Memory B cell (primary cell): ENCODE measurements at places on chromosomes 4 and X.

DNA sequence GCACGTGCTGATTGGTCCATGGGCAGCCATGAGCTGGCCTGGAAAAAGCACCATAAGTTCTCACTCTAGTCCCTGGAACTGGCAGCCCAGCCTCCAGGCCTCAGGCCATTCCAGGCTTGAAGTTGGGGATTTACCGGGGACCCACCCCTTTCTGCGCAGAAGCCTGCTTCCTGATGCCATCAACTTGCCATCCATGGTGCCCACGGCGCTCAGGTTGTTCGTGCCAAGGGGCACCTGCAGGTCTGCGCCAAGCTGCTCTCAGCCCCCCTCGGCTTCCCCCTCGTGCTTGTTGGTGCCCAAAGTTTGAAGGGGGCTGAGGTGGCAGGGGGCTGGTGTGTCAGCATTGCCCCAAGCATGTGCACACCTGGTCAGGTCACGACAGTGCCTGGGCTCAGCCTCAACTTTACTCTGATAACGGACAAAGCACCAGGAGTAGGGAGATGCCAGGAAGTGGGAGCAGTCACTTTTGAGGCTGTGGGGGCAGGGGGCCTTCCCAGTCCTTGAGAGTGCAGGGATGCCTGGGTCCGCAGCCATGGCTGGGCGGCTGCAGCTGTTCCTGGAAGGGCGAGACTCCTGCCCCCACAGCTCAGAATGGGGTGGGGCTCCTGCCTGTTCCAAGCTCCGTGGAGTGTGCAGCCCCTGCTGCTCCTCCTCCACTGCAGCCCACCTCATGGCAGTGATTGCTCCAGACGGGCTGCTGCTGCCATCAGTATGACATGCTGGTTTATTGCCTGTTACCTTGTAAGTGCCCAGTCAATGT is 24.9 kb downstream of the DCUN1D4 start:
- no peaks in the 10 kb centered on the region for H3K27me3 ChIP-seq
- H3K4me3 ChIP-seq: no peak overlapping the region
- H3K4me1 ChIP-seq: no peaks in the 10 kb centered on the region
- DNase-seq: no peak

DNA sequence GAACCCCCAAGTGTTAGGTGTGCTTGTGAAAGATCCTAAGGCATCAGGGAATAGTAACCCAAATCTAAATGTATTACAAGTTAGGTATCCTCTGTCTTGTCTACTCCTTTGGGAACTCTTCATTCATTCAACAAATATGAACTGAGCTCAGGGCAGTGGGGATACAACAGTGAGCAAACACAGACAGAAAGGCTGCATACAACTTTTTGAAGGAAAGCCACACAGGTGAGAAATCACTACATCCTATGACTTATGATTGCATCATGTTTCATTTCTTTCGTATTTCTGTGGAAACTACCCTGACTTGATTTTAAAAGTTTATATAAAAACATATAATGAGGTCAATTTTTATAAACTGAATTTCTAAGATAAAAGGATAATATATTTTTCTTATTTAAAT is 43.2 kb downstream of the BCLAF3 start:
- H3K36me3 ChIP-seq: peaks cover 10% of the 10 kb centered on the region
- no peak overlapping the region for H3K27ac ChIP-seq
- H3K4me3 ChIP-seq: no peak overlapping the region
- H3K4me1 ChIP-seq: no peaks in the 10 kb centered on the region

GRCh38 chr4:120517966-120518365 is 404.6 kb downstream of the PRDM5 start:
- no peaks in the 10 kb centered on the region for H3K36me3 ChIP-seq
- H3K27ac ChIP-seq: no peak overlapping the region
- H3K4me1 ChIP-seq: no peaks in the 10 kb centered on the region
- H3K27me3 ChIP-seq: no peaks in the 10 kb centered on the region
- DNase-seq: no peak
- no peak overlapping the region for H3K4me3 ChIP-seq

- no peaks in the 10 kb centered on the region for H3K4me1 ChIP-seq
- no peaks in the 10 kb centered on the region for H3K36me3 ChIP-seq
- DNase-seq: no peak
- H3K27ac ChIP-seq: no peak overlapping the region
- H3K27me3 ChIP-seq: no peaks in the 10 kb centered on the region
Measured at GRCh38 chr4:27714073-27714472, 853.4 kb downstream of the STIM2 start.

- no peak for DNase-seq
- no peaks in the 10 kb centered on the region for H3K4me1 ChIP-seq
- H3K4me3 ChIP-seq: no peak within 1 kb of the TSS
- H3K27ac ChIP-seq: no peak within 1 kb of the TSS
- peaks cover 8% of the 10 kb centered on the region for H3K27me3 ChIP-seq
Measured at GRCh38 chr4:5019274-5019673, at the start of gene CYTL1. Gene CYTL1, minus strand, starts transcription at chr4:5019458. Its CDS starts 13 bp downstream, at chr4:5019445.

DNA sequence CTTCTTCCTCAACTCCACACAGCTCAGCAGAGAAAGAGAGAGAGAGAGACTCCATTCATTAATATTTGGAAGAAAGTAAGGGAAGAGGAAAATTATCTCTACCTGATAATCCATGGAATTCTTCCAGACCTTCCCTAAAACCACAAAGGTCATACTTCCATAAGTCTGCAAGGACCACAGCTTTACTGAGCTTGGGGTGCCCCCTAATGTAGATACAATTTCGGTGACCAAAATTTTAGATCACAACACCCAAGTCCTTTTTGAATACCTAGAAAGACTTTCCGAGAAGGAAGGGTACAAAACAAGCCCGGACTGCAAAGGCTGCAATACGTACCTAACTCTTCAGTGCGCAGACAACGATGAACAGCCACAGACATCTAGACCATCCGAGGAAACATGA is 523.9 kb downstream of the GLUD2 start:
- DNase-seq: no peak
- no peaks in the 10 kb centered on the region for H3K27me3 ChIP-seq
- H3K4me3 ChIP-seq: no peak overlapping the region
- H3K27ac ChIP-seq: no peak overlapping the region
- peaks cover 4% of the 10 kb centered on the region for H3K4me1 ChIP-seq

- H3K36me3 ChIP-seq: no peaks in the 10 kb centered on the region
- no peak overlapping the region for H3K27ac ChIP-seq
- H3K27me3 ChIP-seq: no peaks in the 10 kb centered on the region
- peaks cover 4% of the 10 kb centered on the region for H3K4me1 ChIP-seq
- DNase-seq: no peak
Measured at GRCh38 chrX:129686422-129686948, 31.7 kb upstream of the APLN start.
